ENCODE measurements at places on chromosomes 4 and X. TPM values are rescaled to one million over a fixed set of nuclear protein-coding genes. Genes with fewer than 3 reads are reported as not detected.

The HTN1 gene
- not detected for total RNA-seq

The VMA21 gene
- 36.7 TPM for total RNA-seq

The AGTR2 gene
- total RNA-seq = not detected

The ZMAT1 gene
- total RNA-seq = 2.0 TPM

The CCSER1 gene
- total RNA-seq = 2.2 TPM

The TEX13C gene
- not detected for total RNA-seq

The TLR7 gene
- total RNA-seq = 0.07 TPM

The PPP3CA gene
- 103 TPM for total RNA-seq

The HMX1 gene
- total RNA-seq = not detected

DNA sequence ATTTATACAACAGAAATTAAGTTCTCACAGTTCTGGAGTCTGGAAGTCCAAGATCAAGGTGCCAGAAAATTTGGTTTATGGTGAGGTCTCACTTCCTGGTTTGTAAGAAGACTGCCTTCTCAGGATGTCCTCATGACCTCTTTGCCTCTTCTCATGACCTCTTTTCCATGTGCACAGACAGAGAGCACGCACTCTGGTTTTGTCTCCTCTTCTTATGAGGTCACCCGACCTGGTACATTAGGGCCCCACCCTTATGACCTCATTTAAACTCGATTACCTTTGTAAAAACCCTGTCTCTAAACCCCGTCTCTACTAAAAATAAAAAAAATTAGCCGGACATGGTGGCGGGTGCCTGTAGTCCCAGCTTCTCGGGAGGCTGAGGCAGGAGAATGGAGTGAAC is 155.9 kb downstream of the KIT start:
- H3K27me3 ChIP-seq = no peaks in the 10 kb centered on the region
- H3K4me1 ChIP-seq = no peaks in the 10 kb centered on the region
- H3K27ac ChIP-seq = no peak overlapping the region
- no peak for DNase-seq
- H3K36me3 ChIP-seq = no peaks in the 10 kb centered on the region

GRCh38 chr4:154709550-154709949 is 34.2 kb upstream of the LRAT start:
- no peaks in the 10 kb centered on the region for H3K27me3 ChIP-seq
- DNase-seq = no peak
- no peak overlapping the region for H3K4me3 ChIP-seq
- H3K27ac ChIP-seq = no peak overlapping the region
- H3K4me1 ChIP-seq = no peaks in the 10 kb centered on the region
- no peaks in the 10 kb centered on the region for H3K36me3 ChIP-seq

DNA sequence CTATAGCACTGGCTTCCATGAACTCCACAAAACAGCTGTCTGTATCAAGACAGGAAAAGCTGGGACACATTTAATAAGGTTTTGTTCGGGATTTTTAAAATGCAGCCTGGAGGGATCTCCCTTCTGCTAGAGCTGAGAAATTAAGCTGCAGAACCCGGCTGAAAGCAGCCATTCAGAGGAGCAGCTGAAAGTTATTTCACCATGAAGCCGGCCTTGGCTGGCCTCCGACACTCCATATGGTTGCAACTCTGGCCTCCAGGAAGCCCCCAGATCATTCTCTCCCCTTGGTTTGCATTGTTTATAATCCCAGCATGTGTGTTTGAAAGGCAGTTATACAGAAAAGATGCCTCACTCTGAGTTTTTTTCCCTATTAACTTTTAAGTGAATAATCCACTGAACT is 239.4 kb downstream of the SPATA18 start:
- H3K36me3 ChIP-seq = no peaks in the 10 kb centered on the region
- no peak for DNase-seq
- H3K27me3 ChIP-seq = no peaks in the 10 kb centered on the region
- H3K27ac ChIP-seq = no peak overlapping the region
- H3K4me3 ChIP-seq = no peak overlapping the region

- H3K27me3 ChIP-seq = no peaks in the 10 kb centered on the region
- no peaks in the 10 kb centered on the region for H3K36me3 ChIP-seq
- H3K27ac ChIP-seq = peak overlapping the region; percentile 77
- DNase-seq = peak; percentile 95
- peaks cover 33% of the 10 kb centered on the region for H3K4me1 ChIP-seq
Measured at GRCh38 chr4:86032476-86033022, 327.3 kb downstream of the MAPK10 start.

- DNase-seq = no peak
- no peaks in the 10 kb centered on the region for H3K4me1 ChIP-seq
- H3K27me3 ChIP-seq = no peaks in the 10 kb centered on the region
- H3K27ac ChIP-seq = no peak overlapping the region
- H3K36me3 ChIP-seq = no peaks in the 10 kb centered on the region
Measured at GRCh38 chr4:106607558-106607957, 239.0 kb upstream of the GIMD1 start.

DNA sequence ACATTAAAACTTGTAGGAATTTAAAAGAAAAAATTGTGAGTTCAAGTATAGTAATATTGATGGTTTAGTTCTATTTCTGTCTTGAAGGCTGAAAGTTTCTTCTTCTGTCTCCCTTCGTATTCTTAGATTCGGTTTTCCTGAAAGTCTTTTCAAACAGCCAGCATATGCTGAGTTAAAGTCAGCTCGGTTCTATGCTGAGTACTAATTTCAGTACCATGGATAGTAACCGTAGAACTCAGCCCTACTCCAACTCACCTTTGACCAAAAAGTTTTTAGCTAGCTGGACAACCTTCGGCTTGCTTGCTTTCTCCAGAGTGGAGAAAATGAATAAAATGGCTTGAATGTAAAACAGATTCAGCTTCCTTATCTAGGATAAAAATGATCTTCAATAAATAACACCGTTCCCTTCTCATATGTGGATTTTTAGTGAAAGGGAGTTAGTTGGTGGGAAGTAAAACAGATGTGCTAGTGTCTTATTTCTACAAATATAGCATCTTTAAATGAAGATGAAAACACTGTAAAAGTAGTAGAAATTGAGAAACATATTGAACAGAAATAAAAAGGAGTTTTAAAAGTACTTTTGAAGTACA is 5.2 kb downstream of the POU4F2 start:
- H3K4me3 ChIP-seq = no peak overlapping the region
- no peaks in the 10 kb centered on the region for H3K36me3 ChIP-seq
- H3K27me3 ChIP-seq = peaks cover 74% of the 10 kb centered on the region

- H3K27ac ChIP-seq = no peak overlapping the region
- H3K36me3 ChIP-seq = no peaks in the 10 kb centered on the region
- peak; percentile 49 for DNase-seq
- no peaks in the 10 kb centered on the region for H3K27me3 ChIP-seq
Measured at GRCh38 chr4:119041951-119042560, 93.6 kb upstream of the MYOZ2 start.

DNA sequence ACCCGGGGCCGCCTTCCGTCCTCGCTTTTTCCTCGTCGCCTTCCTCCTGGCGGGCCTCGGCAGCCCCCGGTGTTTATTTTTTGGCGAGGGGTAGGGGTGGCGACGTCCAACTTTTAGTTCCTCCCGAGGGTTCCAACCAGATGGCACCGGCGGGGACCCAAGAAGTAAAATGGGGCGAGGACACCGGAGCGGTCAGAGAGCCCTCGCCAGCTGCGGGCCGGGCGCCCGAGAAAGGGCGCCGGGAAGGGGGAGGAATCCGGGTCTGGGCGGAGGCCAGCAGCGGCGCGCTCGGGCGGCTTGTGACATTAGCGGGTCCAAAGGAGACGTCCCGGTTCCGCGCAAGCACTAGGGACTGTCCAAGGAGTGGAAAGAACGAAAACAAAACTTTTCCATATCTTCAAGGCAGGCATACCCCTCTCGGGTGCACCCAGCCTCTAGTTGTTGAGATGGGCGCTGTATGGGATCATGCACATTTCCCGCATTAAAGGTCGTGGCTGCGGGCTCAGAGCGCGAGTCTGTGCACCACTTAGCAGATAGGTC is 691 bp upstream of the USP46 start:
- no peaks in the 10 kb centered on the region for H3K27me3 ChIP-seq
- DNase-seq = no peak
- peak overlapping the region; percentile 76 for H3K27ac ChIP-seq

DNA sequence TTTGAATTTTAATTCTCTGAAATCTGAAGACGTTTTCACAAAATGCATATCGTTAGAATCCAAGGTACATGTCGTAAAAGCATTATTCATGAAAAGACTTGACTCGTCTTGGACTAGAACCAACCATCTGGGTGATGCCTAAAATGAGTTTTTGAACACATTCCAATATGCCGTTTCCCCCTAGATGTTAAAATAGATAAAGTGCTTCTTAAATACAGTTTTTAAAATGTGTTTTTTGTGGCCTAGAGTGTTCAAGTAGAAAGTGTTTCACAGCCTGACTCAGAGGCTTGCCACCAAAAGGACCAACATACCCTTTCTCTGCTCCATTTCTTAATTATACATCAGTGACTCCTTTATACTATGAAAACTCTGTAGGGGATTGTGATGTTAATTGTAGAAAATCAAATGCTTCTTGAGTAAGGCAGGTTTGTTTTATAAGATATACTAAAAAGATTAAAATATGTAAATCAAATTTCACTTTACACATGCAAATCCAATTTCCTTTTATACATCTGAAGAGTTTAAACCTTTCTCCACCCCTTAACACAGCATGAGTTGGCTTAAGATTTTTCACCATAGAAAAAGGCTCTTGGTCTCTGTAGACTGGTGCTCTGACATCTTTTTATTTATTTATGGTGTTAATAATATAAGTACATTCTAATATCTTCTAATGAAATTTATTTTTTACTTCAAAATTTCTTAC is 48.4 kb downstream of the PRKG2 start:
- peaks cover 14% of the 10 kb centered on the region for H3K4me1 ChIP-seq
- no peak overlapping the region for H3K27ac ChIP-seq
- no peaks in the 10 kb centered on the region for H3K36me3 ChIP-seq
- no peaks in the 10 kb centered on the region for H3K27me3 ChIP-seq
- DNase-seq = peak; percentile 45

DNA sequence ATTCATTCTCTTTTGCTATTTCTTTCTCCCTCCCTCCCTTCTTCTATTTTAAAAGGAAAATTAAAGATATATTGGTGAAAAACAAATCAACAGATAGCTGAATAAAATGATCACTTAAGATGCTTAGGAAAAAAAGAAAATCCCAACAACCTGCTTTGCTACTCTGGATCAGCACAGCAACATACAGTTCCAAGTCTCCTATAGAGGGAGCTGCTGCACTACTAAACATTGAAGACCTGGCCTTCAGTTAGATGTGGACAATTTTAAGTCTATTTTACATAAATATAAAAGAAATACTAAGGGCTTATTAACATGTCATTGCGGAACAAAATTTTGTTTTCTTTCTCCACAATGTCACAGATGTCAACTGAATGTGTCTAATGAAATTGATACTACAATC is 226.4 kb downstream of the MAGEB5 start:
- H3K4me3 ChIP-seq = no peak overlapping the region
- no peaks in the 10 kb centered on the region for H3K27me3 ChIP-seq
- no peaks in the 10 kb centered on the region for H3K4me1 ChIP-seq
- no peak for DNase-seq
- no peaks in the 10 kb centered on the region for H3K36me3 ChIP-seq
